Glomerular endothelial cell (primary cell): ENCODE measurements at places on chromosomes 3 and 15.

- no peak for DNase-seq
These were observed 111.6 kb upstream of the SLC6A6 start for GRCh38 chr3:14290631-14291385.

DNA sequence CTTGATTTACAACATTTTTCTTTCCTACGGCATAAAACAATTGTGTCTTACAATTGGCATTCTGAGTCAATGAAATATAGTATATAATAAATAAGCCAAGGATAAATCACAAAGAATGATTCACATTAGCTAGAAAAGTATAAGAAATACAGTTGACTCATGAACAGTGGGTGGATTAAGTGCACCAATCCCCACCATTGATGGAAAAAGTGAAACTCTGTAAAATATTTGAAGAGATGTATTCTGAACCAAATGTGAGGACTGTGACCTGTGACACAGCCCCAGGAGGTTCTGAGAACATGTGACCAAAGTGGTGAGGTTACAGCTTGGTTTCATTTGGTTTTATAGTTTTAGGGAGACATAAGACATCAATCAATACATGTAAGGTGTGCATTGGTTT is 227.5 kb downstream of the ALCAM start:
- no peak for DNase-seq

DNA sequence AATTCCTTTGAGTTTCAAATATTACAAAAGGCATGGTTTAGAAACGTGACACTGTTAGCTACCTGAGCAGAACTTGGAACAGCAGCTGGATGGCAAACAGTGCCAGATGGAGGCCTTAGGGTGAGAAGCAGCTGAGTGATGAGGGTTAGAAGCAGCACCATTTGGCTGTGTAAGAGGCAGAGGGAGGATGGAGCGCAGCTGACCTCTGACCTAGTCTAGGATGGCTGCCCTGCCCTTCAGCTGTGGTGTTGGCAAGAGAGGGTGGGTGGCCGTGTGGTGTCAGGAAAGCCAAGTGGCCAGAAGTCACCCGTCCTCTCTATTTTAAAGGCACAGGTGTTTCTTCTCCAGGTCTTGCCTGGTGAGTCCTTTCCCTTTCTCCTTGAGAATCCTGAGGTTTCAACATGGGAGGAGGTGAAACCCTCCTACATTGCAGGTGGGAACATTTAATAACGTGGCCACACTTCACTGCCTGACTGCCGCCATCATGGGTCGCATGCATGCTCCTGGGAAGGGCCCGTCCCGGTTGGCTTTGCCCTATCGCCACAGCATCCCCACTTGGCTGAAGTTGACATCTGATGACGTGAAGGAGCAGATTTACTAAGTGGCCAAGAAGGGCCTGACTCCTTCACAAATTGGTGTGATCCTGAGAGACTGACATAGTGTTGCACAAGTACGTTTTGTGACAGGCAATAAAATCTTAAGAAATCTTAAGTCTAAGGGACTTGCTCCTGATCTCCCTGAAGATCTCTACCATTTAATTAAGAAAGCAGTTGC is 17.6 kb downstream of the BCL2L10 start:
- DNase-seq, result no peak

DNA sequence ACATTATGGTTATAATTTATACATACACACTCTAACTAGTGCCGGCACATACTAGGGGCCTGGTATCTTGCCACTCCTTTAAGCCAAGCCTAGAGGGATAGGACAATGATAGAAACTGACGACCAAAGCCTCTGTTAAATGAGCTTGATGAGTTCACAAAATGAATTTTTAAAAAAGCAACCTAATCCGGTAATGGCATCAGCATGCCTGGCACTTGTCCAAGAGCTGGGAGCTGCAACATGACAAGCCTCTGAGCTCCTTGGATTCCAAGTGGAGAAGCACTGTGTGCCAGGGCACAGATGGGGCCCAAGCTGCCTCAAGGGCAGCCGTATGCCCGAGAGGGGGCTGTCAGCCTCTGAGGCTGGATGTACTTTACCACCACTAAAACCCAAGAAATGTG is 9.7 kb downstream of the ETV5 start:
- no peak for DNase-seq

GRCh38 chr15:75456710-75457109 is 5.2 kb upstream of the SIN3A start:
- DNase-seq, result no peak

GRCh38 chr15:78104119-78104479 is 11.7 kb downstream of the SH2D7 start:
- no peak for DNase-seq

- DNase-seq, result no peak
These were observed 85.1 kb downstream of the MTHFS start for GRCh38 chr15:79811406-79812405.

GRCh38 chr3:159838938-159839337 is 149.7 kb upstream of the IL12A start:
- no peak for DNase-seq
